GM18507 (cell line): ENCODE measurements at places on chromosomes 2 and 18.

DNA sequence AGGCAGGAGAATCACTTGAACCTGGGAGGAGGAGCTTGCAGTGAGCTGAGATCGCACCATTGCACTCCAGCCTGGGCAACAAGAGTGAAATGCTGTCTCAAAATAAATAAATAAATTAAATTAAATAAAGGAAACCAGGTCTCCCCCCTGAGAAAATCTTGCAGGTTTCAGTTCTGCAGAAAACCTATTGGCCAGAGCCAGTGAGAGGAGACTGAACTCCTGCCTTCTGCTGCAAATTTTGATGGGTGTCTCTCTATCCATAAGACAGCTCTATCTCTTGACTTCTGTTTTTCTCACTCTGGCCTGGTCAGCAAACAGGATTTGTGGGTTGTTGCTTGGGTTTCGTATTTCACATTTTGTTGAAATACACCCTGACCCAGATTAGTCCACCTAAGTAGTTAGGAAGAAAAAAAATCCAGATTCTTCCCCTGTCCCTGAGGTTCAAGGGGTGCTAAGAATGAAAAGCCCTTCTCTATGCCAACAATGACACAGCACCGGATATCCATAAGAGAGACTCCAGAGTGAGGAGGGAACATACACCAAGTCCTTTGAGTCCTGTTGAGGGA is 86.7 kb upstream of the MAP4K4 start:
- no peak for DNase-seq

- no peak for DNase-seq
These were observed 39.7 kb upstream of the MRPL19 start for GRCh38 chr2:75606761-75607399.

DNA sequence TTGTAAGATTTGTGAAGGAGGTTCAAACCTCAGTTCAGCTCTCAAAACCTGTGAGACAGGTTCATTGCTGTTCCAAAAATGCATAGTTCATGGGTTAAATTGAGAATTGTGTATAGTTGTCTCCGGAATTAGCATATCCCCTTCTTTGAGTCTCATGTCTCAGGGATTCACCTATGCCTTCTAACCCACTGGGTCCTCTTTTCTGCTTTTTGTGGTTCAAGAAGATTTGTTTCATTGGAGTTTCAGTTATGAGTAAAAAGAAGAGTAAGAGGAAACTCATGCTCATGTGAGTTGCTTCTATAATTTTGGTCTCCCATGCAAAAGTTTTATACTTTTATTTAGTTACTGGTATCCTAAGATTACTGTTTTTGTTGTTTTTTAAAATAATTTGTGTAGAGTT is 1219.8 kb upstream of the ZEB2 start:
- DNase-seq = no peak

DNA sequence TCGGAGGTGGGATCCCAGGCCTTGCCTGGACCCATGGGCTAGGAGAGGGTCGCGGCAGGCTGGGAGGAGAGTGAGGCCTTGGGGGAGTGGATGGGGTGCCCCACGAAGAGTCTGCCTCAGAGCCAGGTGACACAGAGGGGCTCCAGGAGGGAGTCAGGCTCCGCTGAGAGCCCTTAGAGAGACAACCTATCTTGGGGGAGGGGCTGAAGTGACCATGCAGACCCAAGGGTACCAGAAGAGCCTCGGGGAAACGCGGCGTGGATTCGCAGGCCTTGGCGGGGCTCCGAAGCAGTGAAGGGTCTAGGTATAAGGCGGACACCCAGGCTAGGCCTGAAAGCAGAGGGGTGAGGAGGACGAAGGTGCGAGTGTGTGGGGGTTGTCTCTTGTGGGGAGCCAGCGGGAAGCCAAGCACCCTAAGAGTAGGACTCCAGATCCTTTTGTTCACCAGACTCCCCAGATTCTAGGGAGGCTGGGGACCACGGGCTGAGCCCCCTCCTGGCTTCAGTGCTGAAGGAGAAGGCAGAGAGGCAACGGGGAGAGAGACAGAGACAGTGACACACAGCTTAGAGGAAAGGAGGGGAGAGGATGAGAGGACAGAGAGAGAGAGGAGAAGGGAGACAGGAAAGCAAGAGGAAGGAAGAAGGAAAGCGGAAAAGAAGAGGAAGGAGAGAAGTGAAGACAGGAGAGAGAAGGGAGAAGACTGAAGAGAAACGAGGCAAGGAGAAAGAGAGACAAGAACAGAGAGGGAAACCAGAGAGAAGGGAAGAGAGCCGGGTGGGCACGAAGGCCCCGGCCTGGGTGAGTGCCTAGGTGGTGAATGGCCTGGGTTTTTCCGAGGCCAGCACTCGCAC is 1.1 kb upstream of the HOXD11 start:
- DNase-seq = no peak

DNA sequence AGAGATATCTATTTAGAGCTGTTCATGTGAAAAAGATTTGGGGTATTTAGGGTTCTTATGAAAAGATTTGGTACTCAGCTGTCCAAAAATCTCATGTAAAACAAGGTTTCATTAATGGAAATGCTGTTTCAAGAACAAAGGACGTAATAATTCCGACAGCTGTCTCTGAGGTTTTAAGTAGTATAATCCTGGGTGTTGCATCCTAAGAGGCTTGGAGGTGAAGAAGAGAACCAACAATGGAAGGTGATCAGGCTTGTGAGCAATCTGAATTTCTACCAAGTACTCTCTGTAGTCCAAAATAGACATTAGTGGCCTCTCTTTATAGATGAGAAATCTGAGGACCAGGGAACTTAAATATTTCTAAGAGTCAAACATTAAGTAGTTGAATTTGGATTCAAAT is 205.1 kb downstream of the BABAM2 start:
- no peak for DNase-seq

GRCh38 chr2:100818606-100819369 is 1.2 kb upstream of the NPAS2 start:
- no peak for DNase-seq

DNA sequence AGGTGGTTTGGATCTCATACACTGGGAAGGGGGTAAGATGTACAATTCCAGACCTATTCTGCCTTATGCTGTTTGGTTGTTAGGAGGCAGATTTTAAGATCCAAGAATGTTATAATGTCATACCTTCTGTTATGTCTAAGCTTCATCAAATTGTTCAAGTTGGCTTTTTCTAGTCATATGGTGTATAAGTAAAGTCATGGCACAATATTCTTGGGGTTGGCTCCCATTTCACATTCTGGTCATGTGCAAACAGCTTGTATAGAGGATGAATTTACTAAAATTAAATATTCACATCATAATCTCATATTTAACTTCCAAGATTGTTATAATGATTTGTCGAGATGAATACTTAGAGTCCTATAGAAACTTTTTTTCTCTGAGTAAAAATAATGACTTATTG is 424.9 kb upstream of the HNMT start:
- no peak for DNase-seq

- DNase-seq = no peak
These were observed 7.5 kb downstream of the WDPCP start for GRCh38 chr2:63580651-63581297.

GRCh38 chr2:19883486-19883885 is 18.3 kb downstream of the TTC32 start:
- DNase-seq = no peak

- no peak for DNase-seq
These were observed 82.5 kb upstream of the ARL4C start for GRCh38 chr2:234579231-234579962.

DNA sequence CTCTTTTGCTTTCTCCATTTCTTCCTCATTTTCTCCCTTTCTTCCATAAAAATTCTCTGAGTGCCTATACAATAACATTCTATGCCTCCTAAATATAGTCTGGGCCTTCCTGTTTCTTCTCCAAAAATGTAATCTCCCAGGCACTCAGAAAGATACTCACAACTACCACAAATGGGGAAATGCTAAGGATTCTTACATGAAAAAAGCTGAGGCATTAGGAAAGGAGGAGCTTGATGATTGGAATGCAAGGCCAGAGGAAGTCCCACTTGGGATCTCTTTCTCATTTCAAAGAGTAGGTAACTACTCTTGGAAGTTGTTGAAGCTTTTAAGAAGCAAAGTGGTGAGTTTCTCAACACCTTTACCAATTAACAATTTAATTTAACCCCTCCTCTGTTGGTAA is 3.4 kb downstream of the VSNL1 start:
- DNase-seq = no peak

GRCh38 chr2:126752876-126753275 is 96.9 kb downstream of the GYPC start:
- no peak for DNase-seq

DNA sequence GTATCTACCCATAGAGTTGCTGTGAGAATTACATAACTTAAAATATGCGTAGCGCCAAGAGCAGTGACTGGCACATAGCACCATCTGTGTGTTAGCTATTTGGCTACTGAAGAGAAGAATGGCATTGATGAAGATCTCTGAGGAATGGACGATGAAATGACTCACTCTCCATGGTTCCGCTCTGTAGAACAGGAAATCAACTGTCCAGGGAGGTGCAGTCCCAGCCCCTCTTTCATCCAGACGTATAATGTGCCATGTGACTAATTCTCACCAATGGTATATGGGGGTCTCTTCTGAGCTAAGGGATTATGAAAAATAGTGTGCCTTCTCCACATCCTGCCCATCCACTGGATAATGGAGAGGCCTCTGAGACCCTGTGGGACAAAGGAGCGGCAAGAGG is 254.8 kb downstream of the CYP26B1 start:
- no peak for DNase-seq

DNA sequence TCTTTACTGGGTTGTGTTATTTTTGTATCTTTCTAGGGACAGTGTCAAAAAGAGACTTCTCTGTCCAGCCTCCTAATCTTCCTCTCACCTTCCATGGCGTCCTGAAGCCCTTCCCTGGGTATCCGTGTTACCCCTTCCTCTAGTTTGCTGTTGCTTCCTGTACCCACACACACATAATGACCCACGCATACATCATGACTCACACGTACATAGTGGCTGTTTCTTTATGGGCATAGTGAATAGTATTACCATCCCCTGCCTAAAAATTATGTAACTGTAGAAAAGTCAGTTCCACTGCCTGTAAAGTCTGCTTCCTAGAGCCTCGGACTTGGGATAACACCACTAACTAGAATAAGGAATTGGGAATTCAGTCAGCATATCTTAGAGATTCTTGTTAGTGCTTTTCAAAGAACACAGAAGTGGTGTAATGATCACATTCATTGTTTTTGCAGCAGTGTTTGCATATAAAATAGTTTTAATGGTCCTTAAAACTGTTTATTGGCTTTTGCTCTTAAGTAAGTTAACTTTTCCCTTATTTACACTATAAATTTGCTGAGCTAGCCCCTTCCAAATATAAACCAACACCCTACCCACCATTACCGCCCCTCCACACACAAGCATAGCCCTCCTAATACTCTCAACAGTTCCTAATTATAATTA is 308.4 kb upstream of the RAB12 start:
- no peak for DNase-seq

DNA sequence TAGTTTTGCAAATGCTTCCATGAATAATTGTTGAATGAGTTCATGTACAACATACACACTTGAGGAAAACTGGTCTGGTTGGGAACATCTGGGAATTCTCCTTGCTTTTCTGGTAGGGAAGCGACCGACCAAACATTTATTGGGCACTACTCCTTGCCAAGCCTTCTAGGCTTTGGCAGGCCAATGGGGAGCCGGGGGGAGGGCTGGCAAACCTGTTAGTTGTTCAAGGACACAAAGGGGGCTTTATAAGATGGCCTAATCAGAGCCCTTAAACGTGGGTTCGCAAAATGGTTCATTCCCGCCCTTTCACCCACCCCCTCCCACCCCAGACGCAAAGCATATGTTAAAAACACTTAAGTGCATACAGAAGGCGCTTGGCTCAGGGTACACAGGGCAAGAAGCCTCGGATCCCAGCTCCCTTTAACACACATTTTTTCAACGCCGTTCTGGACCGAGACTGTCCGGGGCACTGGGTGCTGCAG is 844 bp upstream of the VSNL1 start:
- DNase-seq = no peak

DNA sequence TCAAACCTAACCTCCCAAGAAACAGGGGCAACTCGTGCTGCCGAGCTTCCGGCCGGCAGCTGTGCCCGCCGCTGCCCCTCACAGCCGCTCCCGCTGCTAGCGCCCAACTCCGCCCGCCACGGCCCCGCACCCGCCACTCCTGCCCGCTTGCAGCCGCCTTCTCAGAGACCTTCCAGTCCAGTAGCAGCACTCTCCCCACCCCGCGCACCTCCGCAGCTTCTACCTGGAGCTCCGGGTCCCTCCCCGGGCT is 722 bp upstream of the C2orf15 start:
- DNase-seq = no peak

DNA sequence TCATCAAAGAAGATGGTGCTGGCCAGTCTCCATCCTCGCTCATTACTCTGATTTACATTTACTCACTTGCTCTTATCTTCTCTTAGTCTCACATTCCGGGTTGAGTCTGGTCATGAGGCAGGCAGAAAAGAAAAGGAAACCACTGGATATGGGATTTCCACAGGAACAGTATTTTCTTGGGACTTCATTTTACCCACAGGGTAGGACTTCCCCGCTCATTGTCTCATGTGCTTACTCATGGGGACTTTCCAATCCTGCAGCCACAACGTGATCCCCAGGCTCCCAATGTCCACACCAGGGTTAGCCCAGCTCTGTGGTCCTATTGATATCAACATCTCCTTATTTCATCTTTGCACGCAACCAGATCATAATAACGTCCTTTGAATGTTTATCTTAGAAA is 373.8 kb downstream of the TMEM182 start:
- no peak for DNase-seq
